ENCODE measurements at places on chromosomes 5 and 9.

GRCh38 chr9:87193151-87193550, 245.8 kb upstream of the GAS1 start:
- no peak for DNase-seq

DNA sequence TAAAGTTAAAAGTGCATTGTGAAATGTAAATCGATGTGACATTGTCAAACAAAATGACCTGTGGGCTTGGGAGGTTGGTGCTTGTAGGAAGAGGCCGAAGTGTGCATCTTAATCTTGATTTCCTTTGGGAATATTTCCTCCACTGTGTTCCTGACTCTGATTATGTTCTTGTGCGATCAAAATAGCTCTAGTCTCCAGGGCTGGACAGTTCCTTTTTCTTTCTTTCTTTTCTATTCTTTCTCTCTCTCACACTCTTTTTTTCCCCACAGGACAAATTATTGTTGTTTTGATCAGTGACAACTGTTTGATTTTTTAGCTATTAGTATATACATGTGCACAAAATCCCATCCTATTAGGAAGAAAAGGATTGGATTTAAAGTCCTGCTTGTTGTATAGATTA, 347.5 kb downstream of the ZSWIM6 start:
- no peak for DNase-seq

GRCh38 chr9:90943341-90943740, 141.7 kb downstream of the SYK start:
- DNase-seq, result no peak

DNA sequence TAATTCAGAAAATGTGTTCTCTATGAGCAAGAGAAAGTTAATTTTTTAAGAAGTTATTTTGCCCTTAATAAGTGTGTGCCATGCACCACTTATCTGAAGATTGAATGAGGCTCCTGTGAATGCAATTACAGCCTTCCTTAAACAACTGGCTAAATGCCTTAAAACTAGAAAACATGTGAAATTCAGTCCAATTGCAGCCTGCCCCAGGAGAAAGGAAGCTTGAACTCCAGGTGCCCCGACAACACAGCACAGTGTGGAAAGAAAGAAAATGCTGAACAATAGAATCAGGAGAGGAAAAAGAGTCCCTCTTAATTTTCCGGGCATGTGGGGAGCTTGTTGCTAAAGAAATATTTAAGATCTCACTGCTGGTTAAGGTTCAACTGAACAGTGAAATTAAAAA, 8.8 kb downstream of the LHFPL2 start:
- no peak for DNase-seq

- DNase-seq, result no peak
Measured at GRCh38 chr5:96699186-96699820, 37.1 kb downstream of the CAST start.

DNA sequence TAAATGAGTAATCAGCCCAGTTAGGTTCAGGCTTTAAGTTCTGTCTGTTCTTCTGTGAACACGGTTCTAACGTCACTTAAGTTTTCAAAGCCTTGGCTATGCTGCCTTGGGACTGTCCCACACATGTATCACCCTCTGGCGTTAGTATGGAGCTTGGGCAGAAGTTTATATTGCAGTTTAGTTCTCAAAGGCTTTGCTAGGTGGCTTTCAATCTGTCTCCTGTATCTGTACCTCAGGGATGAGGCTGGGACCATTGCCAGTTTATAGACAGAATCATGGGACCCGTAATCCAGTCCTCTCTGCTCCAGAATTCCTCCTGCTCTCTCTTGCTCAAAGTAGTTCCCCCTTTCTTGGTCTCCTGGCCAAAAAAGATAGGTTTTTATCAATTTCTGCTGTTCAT, 12.1 kb downstream of the C9orf40 start:
- DNase-seq, result no peak

- no peak for DNase-seq
Measured at GRCh38 chr5:172405226-172406107, 48.9 kb downstream of the SH3PXD2B start.

DNA sequence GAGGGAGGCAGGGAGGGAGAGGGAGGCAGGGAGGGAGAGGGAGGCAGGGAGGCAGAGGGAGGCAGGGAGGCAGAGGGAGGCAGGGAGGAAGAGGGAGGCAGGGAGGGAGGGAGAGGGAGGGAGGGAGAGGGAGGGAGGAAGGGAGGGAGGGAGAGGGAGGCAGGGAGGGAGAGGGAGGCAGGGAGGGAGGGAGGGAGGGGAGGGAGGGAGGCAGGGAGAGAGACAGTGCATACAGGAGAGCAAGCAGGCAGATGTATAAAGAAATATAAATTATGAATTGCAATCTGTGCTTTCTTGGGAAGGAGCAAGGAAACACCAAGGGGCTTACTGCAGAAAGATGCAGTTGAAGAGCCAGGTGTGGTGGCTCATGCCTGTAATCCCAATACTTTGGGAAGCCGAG, 147.2 kb upstream of the PANK3 start:
- DNase-seq, result no peak

- no peak for DNase-seq
Measured at GRCh38 chr9:4680750-4681149, 1.4 kb downstream of the CDC37L1 start.

DNA sequence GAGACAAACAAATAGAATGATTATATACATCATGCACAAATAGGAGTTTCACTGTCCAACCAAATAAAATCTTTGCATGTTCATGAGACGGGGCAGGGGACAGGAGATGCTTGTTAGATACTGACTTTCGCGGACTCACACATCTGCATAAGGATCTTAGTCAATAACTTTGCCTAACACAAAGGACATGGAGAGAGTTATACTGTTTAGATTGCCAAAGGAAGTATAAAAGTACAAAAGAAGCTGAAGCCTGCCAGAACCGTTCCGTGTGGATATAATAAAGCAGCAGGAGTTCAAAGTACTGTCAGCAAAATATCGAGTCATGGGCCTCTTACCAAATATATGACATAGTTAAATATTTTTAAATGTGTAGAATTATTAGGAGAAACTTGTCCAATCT, 1148.4 kb downstream of the EFNA5 start:
- DNase-seq, result no peak

DNA sequence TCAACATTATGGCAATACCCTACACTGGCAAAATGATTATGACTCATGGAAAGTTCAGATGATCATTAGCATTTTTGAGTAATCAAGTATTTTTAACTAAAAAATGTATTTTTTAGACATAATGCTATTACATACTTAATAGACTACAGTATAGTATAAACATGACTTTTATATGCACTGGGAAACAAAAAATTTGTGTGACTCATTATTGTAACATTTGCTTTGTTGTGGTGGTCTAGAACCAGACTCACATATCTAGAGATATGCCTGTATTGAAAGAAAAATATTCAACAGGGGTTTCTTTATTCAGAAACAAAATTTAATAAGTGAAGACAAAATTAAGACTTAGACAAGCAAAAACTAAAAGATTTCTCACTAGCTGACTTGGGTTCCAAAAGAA, 385.3 kb upstream of the RIOK2 start:
- DNase-seq, result no peak

DNA sequence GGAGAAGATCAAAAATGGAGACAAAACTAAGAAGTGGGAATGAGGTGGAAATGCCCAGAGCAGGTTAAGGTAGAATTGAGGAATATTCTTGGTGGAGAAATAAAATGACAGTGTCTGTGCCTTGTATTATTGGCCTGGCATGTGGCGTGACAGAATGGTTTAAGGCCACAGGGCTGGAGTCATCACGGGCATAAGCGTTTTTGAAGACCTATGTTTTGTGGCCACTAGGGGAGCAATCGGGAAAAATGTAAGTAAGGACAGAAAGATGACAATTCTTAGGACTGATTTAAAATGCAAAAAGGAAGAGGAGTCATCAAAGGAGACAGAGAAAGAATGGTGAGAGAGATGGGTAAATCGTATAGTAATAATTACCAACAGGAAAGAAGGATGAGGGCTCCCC, 72.2 kb upstream of the EPB41L4A start:
- no peak for DNase-seq

DNA sequence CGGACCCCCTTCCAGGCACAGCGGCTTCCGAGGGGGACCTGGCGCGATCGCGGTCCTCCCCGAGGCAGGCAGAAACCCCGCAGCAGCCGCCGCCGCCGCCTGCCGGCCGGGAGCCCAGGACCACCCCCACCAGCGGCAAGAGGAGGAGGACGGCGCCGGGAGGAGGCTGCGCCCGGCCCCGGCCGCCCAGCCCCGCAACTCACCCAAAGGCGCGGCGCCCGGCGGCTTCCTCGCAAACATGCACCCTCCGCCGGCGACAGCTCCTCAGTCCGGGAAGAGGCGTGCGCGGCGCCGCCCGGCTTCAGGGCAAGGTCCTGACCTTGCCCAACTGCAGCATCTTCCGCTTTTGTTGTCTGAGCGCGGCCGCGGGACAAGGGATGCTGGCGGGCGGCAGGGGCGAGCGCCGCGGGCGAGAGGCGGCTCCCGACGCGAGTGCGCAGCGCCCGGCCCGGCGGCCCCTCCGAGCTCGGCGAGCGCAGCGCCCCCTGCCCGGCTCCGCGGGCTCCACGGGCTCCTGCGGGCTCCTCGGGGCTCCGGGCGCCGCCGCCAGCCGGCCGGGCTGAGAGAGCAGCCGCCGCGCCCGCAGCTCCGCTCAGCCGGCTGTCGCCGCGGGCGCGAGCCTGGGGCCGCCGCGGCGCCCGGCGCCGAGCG, 507 bp downstream of the CTNND2 start:
- DNase-seq, result peak; percentile 52

GRCh38 chr9:34600908-34601307, 11.0 kb downstream of the RPP25L start:
- DNase-seq, result no peak

DNA sequence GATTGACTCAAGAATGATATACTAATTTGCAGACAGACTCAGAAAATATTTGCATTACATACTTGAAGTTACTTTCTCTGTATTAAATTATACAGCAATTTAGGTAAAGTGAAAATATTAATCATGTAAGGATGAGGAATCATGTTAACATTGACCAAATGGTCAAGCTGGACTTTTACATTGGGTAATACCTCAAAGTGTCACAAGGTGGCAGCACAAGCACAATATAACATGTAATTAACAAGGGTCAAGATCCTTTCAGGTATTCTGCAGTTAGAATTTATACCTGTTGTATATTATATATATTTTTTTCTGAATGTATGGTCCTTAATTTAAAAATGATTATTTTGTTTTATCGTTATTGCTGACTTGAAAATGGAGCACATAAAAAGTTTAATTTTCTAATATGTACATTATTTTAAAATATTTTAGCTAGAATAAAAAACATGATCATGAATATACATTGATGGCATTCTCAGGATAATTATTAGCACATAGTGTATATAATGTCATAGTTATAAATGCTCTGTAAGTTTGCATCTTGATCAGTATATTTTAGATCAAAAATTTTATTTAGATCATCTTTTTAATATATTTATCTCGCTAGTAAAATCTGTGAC, 8.6 kb downstream of the HAPLN1 start:
- no peak for DNase-seq

DNA sequence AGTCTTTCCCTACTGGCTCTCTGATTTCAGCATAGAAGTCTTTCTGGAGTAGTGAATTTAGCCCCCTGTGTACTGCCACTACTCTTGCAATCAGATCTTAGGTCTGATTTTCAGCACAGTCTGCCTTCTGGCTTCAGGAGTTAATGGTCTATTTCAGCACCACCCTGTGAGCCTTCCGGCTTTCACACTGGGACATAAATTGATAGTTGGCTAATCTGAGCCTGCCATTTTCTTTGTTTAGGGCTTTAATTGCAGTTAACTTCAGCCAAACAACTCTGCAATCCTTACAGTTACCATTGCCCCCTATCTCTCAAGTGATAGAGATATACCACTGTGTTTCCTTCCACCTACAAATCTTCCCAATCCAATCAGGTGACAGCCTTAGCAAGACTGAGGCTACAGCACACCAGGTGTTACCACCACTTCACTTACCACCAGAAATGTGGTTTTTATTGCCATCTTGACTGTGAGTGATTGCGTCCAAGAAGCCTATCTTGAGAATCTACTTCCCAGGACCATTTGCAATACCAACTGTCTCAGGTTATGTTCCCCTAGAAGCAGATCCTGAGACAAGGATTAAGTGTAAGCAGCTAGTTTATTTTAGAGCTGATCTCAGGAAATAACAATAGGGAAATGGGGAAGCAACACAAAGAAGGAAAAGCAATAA, 51.9 kb upstream of the NEK6 start:
- no peak for DNase-seq

GRCh38 chr5:95824747-95825146, 2.2 kb upstream of the GLRX start:
- no peak for DNase-seq

- DNase-seq, result no peak
Measured at GRCh38 chr5:143145243-143146160, 258.0 kb downstream of the NR3C1 start.

DNA sequence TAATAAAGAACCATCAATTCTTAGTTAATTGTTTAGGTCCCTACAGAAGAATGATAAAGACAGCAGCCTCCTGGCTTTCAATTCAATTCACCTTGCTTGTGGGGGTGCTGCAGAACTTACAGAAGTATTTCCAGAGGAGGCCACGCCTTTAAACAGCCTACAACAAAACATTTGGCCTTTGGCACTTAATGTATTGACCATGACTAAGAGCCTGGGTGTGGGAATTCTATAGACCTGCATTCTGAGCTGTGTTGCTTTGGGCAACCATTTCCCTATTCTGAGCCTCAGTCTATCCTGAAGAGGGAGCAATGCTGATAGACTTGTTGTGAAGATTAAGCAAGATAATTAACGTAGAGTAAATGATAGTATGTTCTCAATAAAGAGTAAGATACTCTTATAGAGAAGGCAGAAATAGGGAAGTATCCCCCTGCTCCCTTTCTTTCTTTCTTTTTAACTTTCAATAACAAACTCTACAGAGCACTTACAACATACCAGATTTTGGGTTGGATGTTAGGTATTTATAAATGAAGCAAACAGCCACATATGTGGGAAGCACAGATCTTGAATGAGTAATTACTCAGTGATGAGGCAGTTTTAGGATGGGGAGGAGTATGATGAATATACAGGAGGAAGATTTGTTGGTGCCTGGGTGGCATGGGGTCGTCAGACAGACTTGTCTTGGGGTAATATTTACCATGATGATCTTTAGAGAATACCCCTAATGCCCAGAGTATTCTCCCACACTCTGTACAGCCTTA, 28.4 kb downstream of the PAPPA start:
- DNase-seq, result no peak

DNA sequence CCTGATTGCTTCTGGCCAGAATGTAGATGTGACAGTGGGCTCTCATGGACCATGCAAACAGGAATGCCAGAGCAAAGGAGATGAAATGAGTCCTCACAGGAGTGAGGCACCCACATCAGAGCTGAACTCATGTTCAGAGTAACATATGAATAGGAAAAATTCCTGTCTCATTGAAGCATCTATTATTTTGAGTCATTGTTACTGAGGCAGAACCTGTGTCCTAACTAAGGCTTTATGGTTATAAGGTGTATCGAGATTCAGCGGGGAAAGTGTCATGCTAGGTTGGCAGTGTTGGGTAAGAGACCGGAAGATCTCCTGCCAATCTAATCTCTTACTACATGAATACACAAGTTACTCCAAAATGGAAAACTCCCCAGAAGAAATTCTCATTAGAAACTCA, 304.1 kb downstream of the TRPM3 start:
- no peak for DNase-seq

All from hypothalamus (tissue), 51 donors.